ENCODE measurements at places on chromosomes 3 and 15. TPM values are rescaled to one million over a fixed set of nuclear protein-coding genes. Genes with fewer than 3 reads are reported as not detected.

DNA sequence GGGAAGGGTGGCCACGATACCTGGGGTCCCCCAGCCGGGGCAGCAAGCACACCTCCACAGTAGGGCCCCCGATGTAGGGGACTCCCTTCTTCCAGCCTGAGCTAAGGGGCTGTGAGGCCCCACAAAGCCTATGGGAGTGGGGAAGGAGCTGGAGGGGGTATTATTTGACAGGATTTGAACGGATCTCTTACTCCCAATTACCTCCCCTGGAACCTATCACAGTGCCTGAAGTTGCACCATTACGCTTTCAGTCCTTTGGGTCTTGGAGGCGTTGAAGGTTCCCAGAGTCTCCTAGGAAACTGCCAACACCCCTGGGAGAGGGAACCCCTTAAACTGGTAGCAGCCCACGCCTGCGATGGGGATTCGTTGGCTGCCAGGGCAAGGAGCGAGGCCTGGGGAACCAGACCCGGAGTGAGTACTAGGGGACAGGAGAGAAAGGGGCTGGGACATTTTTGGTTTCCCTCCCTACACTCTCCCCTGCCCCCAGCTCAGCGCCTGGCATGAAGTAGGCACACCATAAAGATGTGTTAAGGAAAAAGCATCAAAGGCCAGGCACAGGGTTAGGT, 409 bp upstream of the LHFPL4 start:
- H3K27me3 ChIP-seq: peaks cover 2% of the 10 kb centered on the region
- no peak for DNase-seq
- no peaks in the 10 kb centered on the region for H3K4me1 ChIP-seq
- H3K27ac ChIP-seq: no peak overlapping the region
- H3K36me3 ChIP-seq: no peaks in the 10 kb centered on the region

Gene EPHB3
- 0.01 TPM for polyA plus RNA-seq

DNA sequence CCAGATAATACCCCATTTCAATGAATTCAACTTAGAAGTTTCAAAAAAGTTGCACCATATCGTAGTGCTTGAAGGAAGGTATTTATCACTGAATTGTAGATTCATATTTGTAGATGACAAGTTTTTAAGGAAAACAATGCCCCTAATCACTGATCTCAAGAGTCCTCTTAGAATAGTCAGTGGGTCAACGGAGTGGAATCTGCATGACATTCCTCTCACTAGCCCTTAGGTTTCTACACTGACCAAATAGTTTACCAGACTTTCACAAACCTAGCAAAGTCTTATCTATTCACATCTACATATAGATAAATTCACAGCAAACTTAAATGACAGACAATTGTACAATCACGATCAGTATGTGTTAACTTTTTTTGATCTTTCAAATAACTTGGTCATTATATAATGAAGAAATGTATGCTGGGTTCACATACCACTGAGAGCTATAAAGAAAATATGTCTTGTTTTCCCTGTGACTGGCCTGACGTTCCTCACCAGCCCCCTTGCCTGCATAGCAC, 35.7 kb upstream of the PHLDB2 start:
- no peaks in the 10 kb centered on the region for H3K27me3 ChIP-seq
- H3K4me1 ChIP-seq: no peaks in the 10 kb centered on the region
- H3K36me3 ChIP-seq: no peaks in the 10 kb centered on the region
- DNase-seq: no peak
- H3K27ac ChIP-seq: no peak overlapping the region

Gene ACOX2
- polyA plus RNA-seq: 98.5 TPM

DNA sequence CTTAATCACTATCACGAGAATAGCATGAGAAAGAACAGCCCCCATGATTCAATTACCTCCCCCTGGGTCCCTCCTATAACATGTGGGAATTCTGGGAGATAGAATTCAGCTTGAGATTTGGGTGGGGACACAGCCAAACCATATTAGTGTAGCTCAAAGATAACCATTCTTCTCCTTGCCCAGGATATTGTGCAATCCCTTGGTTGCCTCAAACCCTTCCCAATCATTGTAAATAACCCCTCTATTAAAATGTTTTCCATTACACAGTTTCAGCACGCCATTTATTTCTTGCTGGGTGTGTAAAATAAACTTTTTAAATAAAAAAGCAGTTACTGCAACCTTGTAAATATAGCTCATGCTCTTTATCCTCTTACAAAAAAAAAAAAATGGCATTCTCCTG, 47.7 kb downstream of the ZNF385D start:
- H3K4me3 ChIP-seq: no peak overlapping the region
- H3K4me1 ChIP-seq: no peaks in the 10 kb centered on the region
- no peak overlapping the region for H3K27ac ChIP-seq
